Stimulated activated CD8-positive, alpha-beta memory T cell treated with anti-CD3 and anti-CD28 coated beads, Interleukin-4, amount 100 ng/mL, for 48 hours (primary cell): ENCODE measurements at places on chromosomes 1 and 21.

DNA sequence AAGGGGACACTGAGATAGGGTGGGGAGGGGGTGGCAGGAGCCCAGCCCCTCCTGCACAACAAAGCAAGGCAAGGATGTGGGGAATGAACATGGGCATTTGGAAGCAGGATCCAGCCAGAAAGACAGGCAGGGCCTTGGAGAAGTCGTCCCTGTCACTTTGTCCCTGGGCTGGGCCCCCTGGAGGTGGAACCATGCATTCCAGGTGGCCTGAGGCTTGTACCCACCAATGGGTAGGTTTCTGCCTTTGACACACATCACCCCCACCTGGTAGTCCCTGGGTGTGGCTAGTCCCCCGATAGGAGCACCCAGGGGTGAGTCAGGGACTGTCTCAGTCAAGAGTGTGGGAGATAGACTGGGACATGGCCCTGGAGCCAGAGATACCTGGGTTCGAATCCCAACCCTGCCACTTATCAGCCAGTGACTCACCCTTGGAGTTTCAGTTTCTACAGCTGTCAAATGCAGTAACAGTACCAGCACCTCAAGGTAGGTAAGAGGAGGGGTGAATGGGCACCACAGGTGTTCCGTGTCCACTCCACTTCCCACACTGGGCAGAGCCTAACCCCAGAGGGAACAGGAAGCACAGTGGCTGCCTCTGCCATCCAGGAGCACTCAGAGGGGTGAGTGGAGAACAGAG is 10.0 kb downstream of the PLA2G2D start:
- DNase-seq, result no peak

DNA sequence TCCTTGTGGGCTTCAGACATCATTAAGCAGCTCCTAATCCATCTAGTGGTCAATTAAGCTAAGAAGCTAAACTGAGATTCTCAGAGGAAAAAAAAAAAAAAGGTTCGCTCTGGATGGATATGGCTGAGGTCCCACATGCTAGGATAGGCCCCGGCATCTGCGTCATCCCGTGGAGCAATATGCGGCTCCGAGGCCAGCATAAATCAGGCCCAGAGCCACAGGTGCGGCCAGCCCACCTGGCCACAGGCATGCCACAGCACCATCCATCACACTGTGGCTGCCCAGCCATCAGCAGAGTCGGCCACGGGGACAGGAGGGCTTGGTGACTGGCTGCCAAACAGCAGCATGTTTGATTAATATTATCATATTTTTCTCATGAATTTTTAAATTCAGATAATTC is 106.9 kb upstream of the TIAM1 start:
- no peak for DNase-seq

DNA sequence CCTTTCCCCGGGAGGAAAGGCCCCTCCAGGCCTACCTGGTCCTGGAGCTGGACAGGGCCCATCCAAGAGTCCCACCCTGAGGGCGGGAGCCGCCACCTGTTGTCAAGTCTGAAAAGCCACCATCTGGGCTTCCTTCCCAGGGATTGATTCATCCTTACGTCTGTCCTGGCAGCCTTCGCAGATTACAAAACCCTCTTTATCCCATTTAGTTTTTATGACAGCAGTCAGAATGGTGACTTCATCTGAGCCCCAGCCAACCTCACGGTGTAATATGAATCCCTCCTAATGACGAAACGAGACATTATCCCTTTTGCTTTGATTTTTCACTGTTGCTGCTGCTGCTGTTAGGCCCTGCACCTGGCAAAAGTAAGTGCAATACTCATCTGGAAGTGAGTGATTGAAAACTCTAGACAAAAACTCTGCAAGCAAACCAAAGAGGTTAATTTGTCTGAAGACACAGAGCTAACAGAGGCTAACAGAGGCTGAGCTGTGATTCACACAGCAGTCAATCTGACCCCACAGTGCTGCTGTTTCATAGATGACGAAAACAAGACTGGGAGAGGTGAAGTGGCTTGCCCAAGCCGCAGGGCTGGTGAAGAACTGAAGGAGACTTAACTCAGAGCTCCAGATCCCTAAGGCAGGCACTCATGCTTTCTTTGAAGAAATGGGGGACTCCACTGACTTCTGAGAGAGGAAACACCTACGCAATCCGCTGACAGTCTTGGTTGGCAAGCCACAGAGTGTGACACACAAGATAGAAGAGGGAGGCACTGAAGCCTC is 30.0 kb upstream of the S100A7 start:
- DNase-seq, result peak; percentile 28

GRCh38 chr21:27462726-27463125 is 495.8 kb upstream of the ADAMTS5 start:
- no peak for DNase-seq

- no peak for DNase-seq
Measured at GRCh38 chr1:45238846-45239245, 32.4 kb upstream of the ZSWIM5 start.

- no peak for DNase-seq
Measured at GRCh38 chr21:37446552-37446951, 80.0 kb downstream of the DYRK1A start.

DNA sequence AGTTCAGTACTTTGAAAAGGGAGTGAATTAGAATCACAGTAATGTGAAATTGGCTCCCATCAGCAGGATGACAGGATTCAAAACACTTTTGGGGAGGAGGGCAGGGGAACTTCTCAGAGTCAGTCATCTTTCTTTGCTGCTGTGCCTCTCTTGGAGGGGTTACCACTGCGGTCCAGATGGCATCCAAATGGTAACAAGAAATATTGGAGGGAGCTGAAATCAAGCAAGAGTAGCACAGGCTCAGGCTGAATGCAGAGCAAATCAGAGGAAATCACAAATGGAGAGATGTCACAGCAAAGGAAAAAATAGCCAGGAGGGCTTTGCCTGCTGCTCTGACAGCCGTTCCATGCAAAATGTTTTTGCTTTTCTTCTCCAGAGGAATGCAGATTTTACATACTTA is 75.0 kb upstream of the C8B start:
- DNase-seq, result no peak

DNA sequence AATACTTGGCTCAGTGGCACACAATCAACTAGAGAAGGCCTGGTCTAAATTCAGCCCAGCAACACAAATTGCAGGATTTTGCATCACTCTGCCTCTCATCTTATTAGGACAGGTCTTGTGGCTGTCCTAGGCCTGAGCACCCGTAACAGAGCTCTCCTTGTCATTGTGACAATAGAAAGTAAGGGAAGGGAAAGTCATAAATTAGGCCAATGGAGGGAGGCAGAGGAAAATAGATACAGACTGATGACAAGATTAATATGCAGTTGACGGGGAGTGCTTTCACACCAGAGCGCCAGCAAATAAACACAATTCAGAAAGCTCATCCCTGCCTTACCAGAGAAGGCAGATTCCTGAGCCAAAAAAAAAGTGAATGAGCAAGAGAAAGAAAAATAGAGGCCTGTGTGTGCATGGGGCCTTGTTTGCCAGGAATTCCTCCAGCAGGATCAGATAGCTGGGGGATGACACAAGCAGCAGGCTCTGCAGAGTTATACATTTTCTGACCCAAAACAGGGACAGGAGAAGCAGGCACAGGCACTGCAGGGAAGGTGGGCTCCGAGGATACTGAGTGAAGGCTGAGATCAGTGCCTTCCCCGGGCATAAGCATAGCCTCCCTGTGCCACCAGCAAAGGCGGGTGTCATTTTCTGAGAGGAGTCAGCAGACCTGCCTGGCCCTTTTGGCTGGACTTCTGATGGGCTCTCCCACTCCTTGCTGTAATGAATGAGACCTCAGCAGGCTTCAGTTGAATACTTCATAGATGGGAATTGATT is 110.0 kb upstream of the SPAG17 start:
- no peak for DNase-seq

DNA sequence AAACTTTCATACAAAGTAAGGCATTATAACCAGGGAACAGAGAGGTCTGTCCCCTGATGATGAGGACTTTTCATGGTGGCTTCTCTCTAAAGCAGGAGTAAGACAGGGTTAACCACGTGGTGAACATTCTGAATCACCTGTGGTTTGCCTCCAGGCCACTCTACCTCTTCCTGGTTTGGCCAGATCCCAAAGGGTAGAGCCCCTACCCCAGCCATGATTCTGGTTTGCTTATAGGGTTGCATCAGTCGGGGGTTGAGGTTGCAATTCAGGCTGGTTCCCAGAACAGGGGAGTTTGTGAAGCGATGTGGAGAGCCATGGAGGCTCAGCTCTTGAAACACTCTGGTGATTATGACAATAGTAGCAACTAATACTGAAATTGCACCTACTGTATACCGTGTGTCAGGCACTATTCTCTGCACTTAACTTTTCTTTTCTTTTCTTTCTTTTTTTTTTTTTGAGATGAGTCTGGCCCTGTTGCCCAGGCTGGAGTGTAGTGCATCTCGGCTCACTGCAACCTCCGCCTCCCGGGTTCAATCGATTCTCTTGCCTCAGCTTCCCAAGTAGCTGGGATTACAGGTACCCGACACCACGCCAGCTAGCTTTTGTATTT is 8.3 kb downstream of the CNR2 start:
- DNase-seq, result peak; percentile 69

GRCh38 chr1:37474697-37475379 is 458 bp downstream of the ZC3H12A start:
- DNase-seq, result peak; percentile 57

- DNase-seq, result no peak
Measured at GRCh38 chr1:91787919-91788318, 98.0 kb downstream of the TGFBR3 start.
